ENCODE measurements at places on chromosomes 13 and 19. TPM values are rescaled to one million over a fixed set of nuclear protein-coding genes. Genes with fewer than 3 reads are reported as not detected.

DNA sequence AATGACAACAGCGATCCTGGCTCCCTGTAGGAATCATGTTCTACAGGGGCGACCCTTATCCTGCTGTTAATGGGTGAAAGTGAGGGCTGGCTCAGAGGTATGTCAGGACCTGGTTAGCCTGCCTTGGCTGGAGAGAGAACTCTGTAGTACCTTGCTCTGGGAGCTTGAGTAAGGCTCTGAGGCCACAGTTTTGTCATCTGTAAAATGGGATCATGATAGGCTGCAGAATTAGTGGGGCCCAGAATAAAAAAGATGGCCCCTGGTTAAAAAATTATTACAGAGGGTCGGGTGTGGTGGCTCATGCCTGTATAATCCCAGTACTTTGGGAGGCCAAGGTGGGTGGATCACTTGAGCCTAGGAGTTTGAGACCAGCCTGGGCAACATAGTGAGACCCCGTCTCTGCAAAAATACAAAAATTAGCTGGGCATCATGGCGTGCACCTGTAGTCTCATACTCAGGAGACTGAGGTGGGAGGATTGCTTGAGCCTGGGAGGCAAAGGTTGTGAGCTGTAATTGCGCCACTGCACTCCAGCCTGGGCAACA is 10.5 kb upstream of the SAMD1 start:
- no peak for DNase-seq

DNA sequence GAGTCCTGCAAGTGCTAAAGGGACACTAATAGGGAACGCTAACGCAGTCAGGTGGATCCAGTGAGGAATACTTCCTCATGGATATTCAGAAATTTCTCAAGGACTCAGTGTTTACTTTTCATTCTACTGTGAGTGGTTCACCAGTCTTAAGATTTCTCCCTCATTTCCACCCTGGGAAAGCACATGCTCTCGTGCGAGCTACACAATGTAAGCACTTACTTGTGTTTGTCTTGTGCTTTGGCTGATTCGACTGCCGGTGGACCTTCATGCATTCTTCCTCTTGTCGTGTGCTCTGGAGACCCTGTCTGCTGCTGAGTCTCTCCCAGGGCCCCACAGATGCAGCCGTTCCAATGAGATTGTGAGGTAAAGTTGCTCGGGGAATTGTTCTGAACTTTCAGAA is 180.1 kb downstream of the NUFIP1 start:
- no peak for DNase-seq

Gene HSPB6
- 4.4 TPM for total RNA-seq

Gene ZNF610
- total RNA-seq: 0.08 TPM

Gene GIPC3
- total RNA-seq: 0.23 TPM

All from liver (tissue), 10 donors.